Activated CD8-positive, alpha-beta memory T cell treated with anti-CD3 and anti-CD28 coated beads for 24 hours (primary cell): ENCODE measurements at places on chromosomes 2 and 18.

- DNase-seq = no peak
Observed at GRCh38 chr2:223101340-223102039, 49.5 kb downstream of the KCNE4 start.

- no peak for DNase-seq
Observed at GRCh38 chr2:70710038-70710690, 57.8 kb downstream of the ADD2 start.

- no peak for DNase-seq
Observed at GRCh38 chr2:74390606-74391005, 10.5 kb upstream of the DCTN1 start.

DNA sequence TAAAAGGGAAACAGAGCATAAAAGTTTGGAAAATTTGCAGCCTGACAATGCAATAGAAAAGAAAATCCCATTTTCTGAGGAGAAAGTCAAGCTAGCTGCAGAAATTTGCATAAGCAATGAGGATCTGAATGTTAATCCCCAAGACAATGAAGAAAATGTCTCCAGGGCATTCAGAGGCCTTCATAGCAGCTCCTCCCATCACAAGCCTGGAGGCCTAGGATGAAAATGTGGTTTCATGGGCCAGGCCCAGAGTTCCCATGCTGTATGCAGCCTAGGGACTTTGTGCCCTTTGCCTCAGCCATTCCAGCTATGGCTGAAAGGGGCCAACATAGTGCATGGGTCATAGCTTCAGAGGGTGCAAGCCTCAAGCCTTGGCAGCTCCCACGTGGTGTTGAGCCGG lies 10.3 kb upstream of the SCN1A start:
- no peak for DNase-seq

DNA sequence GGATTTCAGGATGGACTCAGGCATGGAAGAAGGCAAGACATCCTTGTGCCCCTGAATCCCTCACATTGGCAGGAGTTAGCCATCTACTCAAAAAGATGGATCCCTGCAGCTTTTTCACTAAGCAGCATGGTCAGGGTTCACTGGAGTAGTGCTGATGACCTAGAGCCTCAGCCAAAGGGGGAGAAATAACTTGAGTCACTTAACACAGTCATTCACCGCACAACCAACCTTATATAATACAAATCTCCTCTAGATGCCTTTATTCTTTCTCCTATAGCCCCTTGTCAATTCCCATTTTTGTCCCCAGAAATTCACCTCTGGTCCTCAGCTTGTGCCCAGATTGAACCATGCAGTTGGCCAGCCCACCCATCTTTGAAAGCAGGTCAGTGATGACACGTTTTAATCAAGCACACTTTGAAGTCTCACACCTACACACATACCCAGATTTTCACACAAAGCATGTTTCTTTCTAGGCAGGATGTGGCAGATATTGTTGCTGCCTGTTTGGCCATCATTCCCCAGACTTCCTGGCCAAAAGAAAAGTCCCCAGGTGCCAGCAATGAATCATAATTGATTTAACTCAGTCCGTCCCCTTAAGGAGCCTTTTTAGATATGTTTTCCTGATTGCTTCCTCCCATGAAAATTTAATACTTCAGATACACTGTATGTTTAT lies 84.2 kb downstream of the LBH start:
- DNase-seq = no peak

DNA sequence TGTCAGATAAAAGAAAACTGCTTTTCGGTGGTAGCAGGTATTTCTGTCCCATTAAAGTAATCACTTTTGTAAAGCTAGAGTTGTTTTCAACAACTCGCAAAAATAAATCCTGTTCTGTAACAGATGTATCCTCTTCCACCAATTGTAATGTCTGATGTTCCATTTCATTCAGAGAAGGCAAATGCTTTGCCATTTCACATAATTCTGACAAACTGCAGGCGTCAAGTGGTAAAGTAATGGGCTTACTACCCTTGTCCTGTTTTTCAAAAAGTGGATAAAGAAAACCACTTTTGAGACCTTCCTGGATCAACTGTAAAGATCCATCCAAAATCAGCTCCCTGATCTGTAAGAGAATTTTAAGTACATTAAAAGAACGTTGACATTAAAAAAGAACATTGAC lies 16.6 kb downstream of the METTL4 start:
- DNase-seq = no peak
